Globus pallidus (tissue), 1 donor: ENCODE measurements at places on chromosomes 2 and 18.

- no peak for DNase-seq
Observed at GRCh38 chr2:240511351-240512108, 46.3 kb downstream of the ANKMY1 start.

- no peak for DNase-seq
Observed at GRCh38 chr2:150264442-150264841, 223.0 kb downstream of the RND3 start.

GRCh38 chr2:235140801-235141081, 188.9 kb downstream of the SH3BP4 start:
- no peak for DNase-seq

GRCh38 chr18:33146014-33146413, 294.5 kb downstream of the CCDC178 start:
- DNase-seq, result no peak

GRCh38 chr18:58195278-58195765, 151.3 kb downstream of the NEDD4L start:
- DNase-seq, result no peak

- peak; percentile 31 for DNase-seq
Observed at GRCh38 chr2:25585189-25585588, 88.2 kb downstream of the DTNB start.

DNA sequence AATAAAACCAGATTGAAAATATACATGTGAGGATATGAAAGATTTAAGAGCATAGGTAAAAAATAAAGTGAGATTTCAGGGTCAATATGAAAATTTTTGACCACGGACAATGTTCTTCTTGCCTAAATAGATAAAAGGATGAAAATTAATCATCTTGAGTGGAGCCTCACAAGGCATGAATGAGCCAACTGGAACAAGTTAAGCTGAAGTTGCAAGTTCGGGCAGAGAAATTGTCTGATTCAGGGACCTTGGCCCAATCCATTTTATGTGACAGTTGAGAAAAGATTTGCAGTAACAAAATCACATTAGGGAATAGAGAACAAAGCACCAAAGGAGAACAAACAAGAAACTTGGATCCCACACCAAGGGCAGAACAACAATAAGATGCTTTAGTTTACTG, 305.3 kb downstream of the TMX3 start:
- DNase-seq, result no peak

GRCh38 chr2:134108113-134108512, 145.8 kb upstream of the MGAT5 start:
- no peak for DNase-seq

GRCh38 chr2:74072565-74072964, 75.1 kb downstream of the BOLA3 start:
- no peak for DNase-seq

GRCh38 chr2:143730155-143730952, 601.1 kb downstream of the ARHGAP15 start:
- no peak for DNase-seq

GRCh38 chr2:181218401-181218821, 238.0 kb downstream of the UBE2E3 start:
- no peak for DNase-seq

GRCh38 chr18:22346401-22346952, 71.2 kb downstream of the CTAGE1 start:
- DNase-seq, result no peak

GRCh38 chr18:35322486-35323458, 21.4 kb downstream of the ZNF24 start:
- no peak for DNase-seq

- DNase-seq, result no peak
Observed at GRCh38 chr2:47271054-47272000, 116.2 kb upstream of the STPG4 start.
